COR-L47 (cell line): ENCODE measurements at places on chromosomes 5 and 9.

DNA sequence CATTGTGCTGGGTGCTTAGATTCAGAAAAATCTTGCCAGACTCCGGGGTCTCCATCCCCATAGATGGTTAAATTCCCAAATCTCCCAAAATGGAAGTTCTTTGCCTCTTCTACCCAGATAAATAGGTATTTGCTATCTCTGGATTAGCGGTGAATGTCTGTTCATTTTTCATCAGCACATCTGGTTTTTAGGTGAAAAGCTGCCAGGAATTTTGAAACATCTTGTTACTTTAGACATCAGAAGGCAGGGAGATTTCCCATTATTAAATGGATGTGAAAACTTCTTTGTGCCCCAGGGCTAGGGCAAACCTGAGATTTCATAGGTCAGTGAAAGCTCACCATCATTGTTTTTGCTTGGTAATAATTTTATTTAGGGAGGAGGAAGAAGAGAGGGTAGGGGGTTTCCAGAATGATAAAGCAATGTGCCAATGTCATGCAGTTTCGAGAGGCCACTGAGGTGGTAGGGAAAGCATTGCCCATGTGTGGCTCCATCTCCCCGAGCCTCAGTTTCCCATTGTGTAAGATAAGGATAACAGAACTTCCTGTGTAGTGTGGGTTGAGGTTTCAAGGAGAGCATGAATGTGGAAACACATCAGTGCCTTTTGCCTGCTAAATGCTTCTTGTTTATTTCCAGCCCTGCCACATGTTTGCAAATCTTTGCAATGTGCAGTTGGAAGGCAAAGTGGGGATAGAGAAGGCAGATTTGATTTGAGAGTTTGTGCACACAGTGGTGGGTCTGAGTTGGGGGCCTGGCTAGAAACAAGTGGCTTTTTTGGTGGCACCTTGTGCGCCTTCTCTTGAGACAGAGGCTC, 147.2 kb upstream of the KLF4 start:
- no peak for DNase-seq

- DNase-seq = no peak
Observed at GRCh38 chr5:87850843-87851242, 417.8 kb downstream of the TMEM161B start.

DNA sequence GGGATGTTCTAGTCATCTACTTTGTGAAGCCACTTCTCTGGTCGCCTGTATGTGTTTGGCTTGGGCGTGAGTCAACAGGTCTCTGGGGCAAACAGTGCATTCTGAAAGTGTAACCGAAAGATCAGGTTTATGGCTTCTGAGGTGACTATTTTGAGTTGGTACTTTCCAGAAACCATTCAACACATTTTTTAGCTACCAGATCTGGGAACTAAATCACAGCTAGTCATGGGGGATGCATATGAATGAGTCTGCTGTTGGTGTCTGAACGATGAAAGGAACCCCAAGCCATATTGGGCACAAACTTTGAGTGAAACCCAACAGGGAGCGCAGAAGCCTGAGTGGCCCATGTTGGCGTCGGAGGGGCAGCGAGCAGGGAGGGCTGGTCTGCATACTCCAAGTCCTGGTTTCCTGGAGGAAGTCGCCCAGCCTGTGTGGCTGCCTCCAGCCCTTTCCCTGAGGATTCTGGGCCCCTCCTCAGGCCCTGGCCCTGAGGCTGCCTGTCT, 35.3 kb downstream of the UBE2QL1 start:
- DNase-seq = no peak

GRCh38 chr5:38994324-38994927, 79.8 kb downstream of the RICTOR start:
- peak; percentile 44 for DNase-seq

GRCh38 chr5:178387856-178388190, 155.2 kb upstream of the PHYKPL start:
- no peak for DNase-seq

- DNase-seq = no peak
Observed at GRCh38 chr9:129171993-129172751, 5.9 kb downstream of the IER5L start.

DNA sequence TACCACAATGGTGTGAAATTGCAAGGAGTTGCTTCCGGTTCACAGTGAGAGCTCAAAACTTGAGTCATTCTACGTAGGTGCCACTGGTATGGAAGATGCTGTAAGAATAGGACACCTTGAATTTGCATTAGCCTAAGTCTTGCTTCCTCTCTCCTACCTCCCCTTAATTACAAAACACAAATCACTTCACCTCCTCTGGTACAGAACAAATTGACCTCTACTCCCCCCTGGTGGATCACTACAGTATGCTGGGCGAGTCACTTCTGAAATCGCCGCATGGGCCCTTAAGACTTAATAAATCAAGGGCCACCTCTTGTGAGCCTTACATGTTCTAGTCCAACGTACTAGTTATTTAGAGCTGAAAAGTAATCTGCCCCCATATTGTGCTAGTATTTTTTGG, 145.3 kb upstream of the SMARCA2 start:
- DNase-seq = no peak

DNA sequence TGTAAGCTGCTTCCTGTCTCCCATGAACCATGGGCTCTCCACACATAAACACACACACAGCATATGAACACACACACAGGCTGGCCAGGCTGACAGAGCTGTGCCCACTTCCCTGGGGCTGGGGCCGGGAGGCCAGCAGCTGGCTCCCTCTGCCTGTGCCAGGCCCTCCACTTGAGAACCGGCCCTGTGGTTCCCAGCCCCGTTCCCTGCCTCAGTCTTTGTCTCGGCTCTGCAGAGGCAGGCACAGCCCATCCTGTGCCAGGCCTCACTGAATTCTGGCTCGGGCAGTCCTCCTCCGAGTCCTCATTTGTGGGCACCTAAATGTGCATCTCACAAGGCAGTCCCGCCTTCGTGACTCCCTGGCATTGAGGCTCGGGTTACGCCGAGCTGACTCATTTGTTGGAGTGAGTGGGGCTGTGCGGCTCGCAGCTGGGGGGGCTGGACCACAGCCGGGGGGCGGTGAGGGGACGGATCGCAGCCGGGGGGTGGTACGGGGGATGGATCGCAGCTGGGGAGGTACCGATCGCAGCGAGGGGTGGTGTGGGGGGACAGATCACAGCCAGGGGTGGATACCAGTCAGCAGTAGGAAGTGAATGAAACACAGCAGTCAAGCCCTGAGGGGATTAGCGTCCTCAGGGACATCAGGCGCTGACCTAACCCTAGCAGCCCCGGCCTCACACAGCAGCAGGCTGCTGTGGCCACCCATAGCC, 72.3 kb downstream of the PSMB7 start:
- peak; percentile 46 for DNase-seq

- no peak for DNase-seq
Observed at GRCh38 chr5:135999406-136000139, 29.2 kb upstream of the TGFBI start.

DNA sequence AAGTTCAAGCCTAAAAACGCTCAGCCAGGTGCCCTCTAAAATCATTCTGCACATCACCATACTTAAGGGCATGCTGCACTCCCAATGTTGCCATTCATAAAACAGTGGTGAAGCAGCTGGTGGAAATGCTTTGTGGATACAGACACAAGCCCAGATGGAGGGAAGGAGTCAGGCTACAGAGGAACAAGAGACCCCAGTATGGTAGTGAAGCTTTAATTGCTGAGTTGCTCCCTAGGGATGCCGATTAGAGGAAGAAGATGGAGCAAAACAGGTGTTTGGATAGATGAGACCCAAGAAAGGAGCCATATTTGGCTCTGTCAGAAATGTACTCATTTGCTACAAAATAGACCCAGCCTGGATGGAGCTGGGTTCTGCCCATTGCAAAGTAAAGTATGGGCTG, 230.5 kb downstream of the NSG2 start:
- DNase-seq = no peak

- no peak for DNase-seq
Observed at GRCh38 chr9:90979639-90980038, 178.0 kb downstream of the SYK start.

GRCh38 chr5:164097749-164098148, 592.3 kb downstream of the MAT2B start:
- no peak for DNase-seq

- DNase-seq = no peak
Observed at GRCh38 chr5:76153271-76153670, 70.1 kb downstream of the SV2C start.

- DNase-seq = peak; percentile 69
Observed at GRCh38 chr5:59810041-59810440, 83.5 kb downstream of the PDE4D start.

- no peak for DNase-seq
Observed at GRCh38 chr5:157608972-157609565, 33.5 kb upstream of the ADAM19 start.

DNA sequence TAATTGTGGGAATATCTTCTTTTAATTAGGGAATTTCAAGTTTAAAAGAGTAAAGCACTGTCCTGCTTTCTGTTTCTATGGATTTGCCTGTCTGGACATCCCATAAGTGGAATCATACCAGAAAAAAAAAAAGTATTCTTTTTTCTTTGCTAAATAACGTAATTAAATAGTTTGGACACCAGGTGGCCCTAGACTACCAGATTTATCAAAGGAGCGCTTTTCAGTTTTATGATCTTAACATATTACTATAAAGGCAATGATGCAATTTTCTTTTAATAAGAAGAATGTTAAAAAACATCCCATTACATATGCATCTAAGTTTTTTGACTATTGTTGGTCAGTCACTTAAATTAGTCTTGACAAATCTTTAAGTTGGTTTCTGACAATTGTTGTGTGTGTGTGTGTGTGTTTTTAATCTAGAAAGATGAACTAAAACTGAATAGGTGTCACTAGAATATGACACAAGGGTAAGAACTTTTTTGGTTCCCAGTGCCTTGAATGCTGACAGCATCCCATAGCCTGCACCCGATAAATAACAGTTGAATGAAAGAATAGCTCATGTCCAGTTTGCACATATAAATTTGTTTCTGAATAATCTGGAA, 49.5 kb downstream of the C5orf22 start:
- DNase-seq = peak; percentile 11

DNA sequence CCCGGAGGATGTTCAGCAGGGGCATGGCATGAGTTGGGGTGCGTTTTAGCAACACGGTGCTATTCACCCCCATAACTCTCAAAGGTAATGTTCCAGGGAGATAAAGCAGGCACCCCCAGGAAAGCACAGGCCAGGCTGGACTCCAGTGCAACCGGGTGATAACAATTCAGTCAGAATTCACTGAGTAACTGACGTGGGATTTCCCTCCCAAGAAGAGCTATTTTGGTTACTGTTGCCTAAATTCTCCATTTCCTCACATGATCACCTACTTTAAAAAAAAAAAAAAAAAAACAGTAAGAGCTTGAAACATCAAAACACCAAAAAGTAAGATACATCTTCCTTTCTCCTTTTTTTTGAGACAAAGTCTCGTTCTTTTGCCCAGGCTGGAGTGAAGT, 137.6 kb upstream of the WWC1 start:
- no peak for DNase-seq

DNA sequence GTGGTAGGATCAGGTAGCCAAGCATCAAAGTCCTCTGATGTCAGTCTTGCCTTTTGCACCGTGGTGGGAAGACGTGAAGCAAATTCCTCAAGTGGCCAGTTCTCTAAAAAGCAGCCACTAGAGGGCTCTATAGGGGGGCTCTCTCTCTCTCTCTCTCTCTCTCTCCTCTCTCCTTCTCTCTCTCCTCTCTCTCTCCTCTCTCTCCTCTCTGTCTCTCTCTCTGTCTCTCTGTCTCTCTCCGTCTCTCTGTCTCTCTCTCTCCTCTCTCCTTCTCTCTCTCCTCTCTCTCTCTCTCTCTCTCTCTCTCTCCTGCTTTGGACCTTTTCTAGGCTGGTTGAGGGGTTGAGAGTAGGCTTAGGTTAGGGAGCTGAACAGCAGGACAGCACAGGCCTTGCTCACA, 13.9 kb upstream of the OSMR start:
- DNase-seq = no peak

DNA sequence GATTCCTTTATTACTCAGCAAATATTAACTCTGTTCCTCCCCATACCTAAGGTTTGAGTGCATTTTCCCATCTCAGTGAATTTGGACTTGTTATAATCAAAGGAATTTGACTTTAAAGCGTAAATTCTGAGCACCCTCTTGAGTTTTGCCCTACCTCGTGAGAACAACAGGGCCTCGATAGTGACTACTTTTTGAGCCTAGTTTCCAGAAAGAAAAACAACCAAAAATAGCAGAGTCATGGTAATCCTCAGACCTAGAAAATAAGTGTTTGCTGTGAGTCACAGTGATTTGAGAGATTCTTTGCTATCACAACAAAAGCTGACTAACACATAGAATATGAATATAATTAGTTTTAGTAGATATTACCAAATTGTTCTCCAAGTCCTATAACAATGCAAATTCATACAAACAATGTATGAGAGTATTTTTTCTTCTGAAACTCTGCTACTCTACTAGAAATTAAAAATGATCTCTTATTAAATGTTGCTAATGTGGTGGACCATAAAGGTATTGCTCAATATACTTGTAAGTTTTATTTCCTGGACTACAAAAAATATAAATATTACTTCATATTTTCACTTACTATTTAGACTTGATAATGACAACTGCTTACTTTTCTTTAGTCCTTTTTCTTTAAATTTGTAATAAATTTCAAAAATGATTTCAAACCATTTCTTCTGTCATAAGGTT, 759.7 kb downstream of the BRINP1 start:
- DNase-seq = no peak

GRCh38 chr5:78003919-78004318, 227.8 kb upstream of the TBCA start:
- DNase-seq = no peak

GRCh38 chr5:9283473-9283872, 262.4 kb downstream of the SEMA5A start:
- no peak for DNase-seq

GRCh38 chr5:117095346-117096332, 521.0 kb upstream of the SEMA6A start:
- no peak for DNase-seq

DNA sequence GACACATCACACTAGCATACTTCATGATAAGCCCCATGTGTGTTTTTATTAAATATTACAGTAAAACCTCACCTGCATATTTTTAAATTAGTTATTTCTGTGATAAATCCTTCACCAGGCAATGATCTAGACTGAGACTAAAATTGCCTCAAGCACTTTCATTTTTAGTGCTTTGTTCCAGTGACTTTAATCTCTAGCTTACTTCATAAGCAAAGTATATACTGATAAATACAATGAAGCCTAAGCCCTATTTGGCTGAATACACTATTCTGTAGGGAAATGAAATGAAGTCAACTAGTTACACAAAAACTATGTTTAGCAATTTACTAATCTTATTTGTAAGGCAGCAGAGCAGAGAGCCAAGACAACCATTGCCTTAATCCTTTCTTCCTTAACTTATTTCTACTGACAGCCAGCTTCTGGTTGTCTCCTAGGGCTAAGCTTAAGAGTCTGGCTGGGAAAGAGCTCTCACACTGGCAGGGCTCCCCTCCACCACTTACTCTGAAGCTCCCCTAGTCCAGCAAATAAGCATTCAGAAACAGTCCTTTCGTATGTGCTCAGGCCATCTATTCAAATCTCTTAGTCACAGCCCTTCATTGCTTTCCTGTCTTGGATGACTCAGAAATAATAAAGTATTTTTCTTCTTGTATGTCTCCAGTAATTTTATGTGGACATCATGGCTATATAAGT, 31.4 kb upstream of the MTAP start:
- no peak for DNase-seq

GRCh38 chr9:137502008-137502911, 43.1 kb upstream of the NSMF start:
- DNase-seq = no peak

GRCh38 chr5:160353379-160353778, 17.0 kb downstream of the C1QTNF2 start:
- no peak for DNase-seq
